ENCODE measurements at places on chromosomes 2 and 18.
A peak's percentile ranks its signal among the peaks of the same experiment; 100 is the strongest.

- DNase-seq, result no peak
Measured at GRCh38 chr2:221845021-221845365, 272.9 kb upstream of the EPHA4 start.

- DNase-seq, result no peak
Measured at GRCh38 chr2:51667679-51668078, 635.7 kb upstream of the NRXN1 start.

GRCh38 chr18:73777356-73778031, 370.1 kb downstream of the FBXO15 start:
- DNase-seq, result no peak

DNA sequence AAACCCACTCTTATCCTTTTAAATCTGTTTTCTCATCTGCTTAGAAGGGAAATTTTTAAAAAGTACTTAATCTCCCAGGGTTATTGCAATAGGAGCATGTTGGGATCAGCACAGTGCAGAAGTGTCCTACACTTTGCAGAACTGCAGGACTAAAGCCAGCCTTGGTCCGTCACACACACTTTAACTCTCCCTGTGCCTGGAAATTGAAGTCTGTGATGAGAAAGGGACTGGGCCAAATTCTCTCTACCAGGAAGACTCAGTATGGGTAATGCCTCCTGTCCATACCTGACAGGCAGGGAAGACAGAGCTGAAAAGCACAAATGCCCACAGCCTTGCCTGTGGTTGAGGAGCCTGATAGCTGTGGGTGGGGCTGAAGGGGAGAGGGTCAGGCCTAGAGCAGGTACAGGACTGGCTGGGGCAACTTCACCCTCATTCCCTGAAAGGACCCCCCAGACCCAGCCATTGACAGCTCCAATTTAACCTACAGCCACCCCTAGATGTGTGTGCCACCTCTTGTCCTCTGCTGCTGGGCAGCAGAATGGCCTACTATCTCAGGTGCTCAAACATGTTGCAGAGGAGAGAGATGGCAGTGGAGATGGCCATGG, 377.2 kb upstream of the KLHL29 start:
- DNase-seq, result no peak

GRCh38 chr18:9994026-9994570, 80.3 kb downstream of the VAPA start:
- DNase-seq, result no peak

DNA sequence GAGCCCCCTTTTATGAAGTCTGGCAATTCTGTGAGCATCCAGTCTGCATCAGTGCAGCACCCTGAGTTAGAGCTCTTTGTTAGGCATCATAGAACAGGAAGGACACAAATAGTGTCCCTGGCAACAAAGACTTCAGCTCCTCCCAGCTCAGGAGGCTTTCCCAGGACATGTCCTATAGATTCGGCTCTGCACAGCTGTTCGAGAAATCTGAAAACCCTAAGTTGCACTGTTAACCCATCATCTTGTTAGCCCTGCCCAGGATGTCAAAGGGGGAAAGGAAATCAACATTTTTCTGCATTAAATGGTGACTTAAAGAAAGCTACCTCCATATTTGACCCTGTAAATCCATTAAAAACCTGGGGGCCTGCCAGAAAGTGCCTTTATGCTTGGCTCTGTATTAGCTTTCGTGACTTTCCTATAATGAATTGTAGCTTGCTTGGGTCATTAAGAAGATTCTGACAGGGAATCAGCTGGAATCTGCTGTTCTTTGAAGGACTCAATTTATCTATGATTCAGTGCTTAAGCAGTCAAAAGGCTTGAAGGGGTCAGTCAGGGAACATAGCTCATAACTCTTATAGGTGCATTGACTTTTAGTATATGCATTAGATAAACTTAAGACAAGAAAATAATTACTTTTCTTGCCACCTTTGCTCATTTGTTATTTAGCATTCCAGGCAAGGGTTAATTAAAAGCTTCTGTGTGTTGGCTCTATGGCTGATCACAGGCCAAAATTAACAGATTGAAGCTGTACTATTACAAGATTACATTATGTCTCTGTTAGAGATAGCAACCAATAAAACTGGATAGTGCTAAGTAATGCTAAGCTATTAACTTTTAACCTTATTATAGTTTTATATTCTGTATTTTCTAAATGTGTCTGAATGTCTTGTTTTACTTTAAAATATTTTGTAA, 20.6 kb downstream of the ERMN start:
- peak; percentile 94 for DNase-seq

- no peak for DNase-seq
Measured at GRCh38 chr2:64260093-64260803, 116.0 kb upstream of the PELI1 start.

GRCh38 chr2:39549718-39550464, 112.8 kb upstream of the MAP4K3 start:
- no peak for DNase-seq

DNA sequence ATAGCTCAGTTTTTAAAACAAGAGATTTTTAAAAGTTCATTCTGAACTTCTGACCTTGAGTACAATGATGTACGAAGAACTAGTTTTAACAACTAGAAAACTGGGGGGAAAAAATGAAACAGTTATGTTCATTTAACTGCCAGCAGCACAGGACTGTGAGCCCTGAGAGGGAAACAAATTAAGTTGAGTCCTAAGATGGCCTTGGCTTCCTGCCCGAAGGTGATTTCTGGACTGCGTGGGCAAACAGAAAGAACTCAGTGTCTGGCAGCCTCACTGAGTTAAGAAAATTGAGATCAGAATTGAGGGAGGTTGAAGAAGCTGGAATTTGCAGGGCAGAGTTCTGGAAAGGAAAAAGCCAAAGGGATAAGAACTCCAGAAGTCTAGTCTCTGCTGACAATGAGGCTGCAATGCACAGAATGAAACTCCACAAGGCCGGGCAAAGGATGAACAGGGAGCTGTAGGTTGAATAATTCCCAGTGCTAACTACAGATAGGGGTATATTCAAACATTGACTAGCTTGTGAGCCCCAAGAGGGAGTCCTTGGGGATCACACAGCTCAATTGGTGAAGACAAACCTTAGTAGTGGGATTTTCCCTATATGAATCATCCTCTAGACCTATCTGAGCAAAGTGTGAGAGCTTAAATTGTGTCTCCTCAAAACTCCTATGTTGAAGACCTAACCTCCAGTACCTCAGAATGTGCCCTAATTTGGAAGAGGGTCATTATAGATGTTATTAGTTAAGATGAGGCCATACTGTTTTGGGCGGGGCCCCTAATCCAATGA, 13.1 kb upstream of the CRACDL start:
- DNase-seq, result no peak

GRCh38 chr2:55111570-55112228, 61.4 kb upstream of the RTN4 start:
- DNase-seq, result peak; percentile 96

DNA sequence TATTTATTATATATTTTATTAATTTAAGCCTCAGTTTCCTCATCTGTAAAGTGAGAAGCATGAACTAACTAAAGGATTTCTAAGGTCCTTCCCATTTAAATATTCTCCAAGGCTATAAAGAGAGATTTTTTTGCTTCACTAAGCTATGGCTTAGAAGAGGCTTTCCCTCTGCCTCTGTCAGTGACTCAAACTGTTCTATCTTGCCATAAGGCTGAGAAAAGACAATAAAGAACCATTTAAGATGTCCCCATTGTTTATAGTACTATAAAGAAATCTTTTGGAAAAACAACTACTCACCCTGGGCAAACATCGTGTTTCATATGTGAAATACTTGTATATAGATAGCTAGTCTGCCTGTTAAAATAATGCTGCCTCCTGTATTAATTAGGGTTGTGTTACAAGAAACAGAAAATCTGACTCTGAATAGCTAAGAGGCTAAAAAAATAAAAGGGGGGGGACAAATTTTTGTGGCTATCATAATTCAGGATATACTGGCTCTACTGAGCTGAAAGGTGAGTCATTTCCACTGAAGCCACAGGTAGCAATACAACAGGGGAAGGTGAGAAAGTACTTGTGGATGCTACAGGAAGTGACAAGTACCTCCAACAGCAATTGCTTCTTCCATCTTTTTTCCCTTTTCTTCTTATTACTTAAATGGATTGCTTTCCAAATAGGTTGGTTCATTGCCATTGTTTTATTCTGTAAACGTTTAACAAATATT, 25.4 kb downstream of the EPHA4 start:
- DNase-seq, result no peak

- no peak for DNase-seq
Measured at GRCh38 chr2:135091681-135092080, 39.6 kb downstream of the RAB3GAP1 start.

DNA sequence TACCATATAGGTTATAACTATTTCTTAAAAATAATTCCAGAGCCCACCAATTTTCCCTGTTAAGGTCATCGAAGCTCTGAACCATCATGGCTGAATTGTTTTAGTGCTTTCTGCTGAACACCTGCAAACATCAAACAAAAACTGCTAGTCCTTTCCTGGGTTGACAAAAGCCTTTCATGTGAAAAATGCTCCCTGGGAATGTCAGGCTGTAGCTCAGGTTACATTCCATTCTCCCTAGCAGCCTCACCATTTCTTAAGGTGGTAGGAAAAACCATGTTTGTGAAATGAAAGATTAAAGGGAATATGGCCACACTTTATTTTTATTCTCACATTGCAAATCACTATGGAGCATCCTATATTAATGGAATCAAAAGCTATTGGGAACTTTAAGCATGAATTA, 5.7 kb downstream of the TCF4 start:
- no peak for DNase-seq

- DNase-seq, result no peak
Measured at GRCh38 chr2:183543731-183544130, 419.5 kb downstream of the NUP35 start.

DNA sequence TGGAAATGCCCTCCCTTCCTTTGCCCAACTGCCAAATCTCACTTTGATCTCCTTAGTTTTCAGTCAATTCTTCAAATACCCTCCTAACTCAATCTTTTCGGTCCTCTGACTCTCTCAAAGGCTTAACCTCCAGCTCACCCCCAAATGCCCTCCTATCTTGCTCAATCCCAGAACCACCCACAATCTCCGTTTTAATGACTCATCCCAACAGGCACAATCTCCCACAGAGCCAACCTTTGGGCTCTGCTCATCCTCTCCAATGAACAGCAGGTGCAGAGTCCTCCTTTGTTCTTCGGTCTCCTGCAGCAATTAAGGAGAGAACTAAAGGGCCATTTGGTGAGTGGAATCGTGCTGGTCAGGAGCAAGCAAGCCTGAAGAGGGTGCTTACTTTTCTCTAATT, 366.1 kb upstream of the CRIM1 start:
- DNase-seq, result no peak

DNA sequence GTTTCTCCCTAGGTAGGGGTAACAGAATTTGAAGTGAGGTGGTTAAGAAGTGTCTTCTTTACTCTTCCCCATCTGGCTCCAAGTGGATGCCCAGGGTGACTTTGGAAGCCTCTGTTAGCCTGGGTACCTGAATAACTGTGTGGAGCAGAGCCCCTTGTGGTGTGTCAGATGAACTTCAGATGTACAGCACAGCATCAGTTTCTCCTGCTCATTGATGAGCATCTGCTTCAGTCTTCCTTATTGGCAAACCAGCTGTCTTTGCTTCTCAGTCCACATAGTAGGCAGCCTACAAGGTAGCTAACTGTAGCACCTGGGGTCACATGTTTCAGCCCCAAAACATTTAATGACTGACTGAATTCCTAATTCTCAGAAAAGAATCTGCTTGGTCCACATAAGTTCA, 56.2 kb upstream of the ATP8B1 start:
- peak; percentile 13 for DNase-seq

DNA sequence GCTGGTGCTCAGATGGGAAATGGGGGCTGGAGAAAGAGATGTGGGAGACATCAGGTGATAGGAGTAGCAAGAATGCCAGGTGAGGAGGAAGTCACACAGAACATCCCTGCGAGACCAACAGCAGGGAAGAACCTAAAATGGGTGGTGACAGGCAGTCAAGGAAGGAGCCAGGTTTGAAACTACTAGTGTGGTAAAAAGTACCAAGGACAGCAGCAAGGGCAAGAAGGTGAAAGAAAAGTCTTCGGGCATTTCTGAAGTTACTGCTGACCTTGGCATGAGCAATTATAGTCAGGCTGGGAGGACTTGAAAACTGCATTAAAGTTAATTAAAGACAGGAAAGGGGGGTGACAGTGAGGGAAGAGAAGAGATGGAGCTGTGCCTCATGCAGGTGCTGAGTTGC, 410.4 kb downstream of the RAD51AP2 start:
- DNase-seq, result no peak

DNA sequence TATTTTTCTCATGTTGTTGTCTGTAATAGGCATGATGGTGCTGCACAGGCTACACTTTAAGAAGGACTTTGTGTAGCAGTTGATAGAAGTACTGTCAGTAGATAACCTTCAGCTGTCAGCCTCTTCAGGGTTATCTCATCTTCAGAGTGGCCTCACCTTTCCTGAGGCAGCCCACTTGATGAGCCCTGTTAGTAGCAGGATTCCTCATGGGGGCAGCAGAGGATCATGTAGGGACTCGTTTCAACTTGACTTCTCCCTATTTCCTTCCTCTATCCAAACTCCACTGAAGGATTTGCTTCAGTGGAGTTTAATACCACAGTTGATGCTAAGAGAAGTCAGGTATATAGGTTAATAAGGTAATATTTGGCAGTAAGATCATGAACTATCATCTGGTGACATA, 530.3 kb upstream of the FSIP2 start:
- peak; percentile 13 for DNase-seq

DNA sequence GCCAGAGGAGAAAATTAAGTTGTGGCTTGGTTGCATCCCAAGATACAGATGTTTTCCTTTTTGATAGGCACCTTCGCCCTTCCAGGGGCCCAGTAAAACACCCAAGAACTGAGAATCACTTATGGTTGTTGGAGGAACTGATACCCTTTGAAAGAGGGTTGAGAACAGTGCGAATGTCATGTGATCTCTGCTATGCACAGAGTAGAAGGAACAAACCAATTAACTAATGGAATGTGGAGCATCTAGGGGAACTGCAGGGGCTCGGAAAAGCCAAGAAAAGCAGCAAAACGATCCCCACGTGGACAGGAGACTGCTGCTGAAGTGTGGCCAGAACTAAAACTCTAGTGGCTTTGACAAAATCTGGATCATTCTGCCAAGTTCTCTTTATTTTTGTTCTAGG, 58.8 kb downstream of the APOB start:
- no peak for DNase-seq

- DNase-seq, result no peak
Measured at GRCh38 chr18:8828798-8829197, 123.4 kb downstream of the MTCL1 start.

GRCh38 chr18:61727241-61728193, 165.3 kb downstream of the RNF152 start:
- peak; percentile 58 for DNase-seq

GRCh38 chr2:241545106-241545505, 13.4 kb upstream of the BOK start:
- DNase-seq, result peak; percentile 85

- DNase-seq, result no peak
Measured at GRCh38 chr2:240988146-240988545, 10.3 kb upstream of the SNED1 start.

Measured in fibroblast of skin of abdomen (primary cell).